NCI-H1930 (cell line): ENCODE measurements at places on chromosomes 6 and 20.

DNA sequence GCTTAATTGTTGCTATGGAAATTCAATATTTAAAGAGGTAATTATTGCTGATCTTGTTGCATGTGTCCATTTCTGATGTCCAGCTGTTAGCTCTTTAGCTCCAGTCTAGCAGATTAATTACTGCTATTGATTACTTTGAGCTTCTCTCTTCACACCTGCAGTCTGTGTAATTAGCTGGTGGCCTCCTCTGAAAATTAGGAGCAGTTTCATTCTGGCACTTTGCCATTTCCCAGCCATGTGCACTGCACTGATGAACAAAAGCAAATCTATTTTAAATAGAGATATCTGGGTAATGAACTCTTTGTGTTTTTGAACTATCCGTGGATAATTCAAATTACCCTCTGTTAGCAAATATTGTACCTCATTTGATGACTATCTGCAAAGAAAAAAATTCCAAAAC lies 275.9 kb downstream of the RNF144B start:
- DNase-seq: peak; percentile 72

- peak; percentile 38 for DNase-seq
Observed at GRCh38 chr6:19538096-19538495, 299.1 kb upstream of the ID4 start.

GRCh38 chr6:157229132-157229618 lies 94.1 kb downstream of the TMEM242 start:
- DNase-seq: peak; percentile 44

- DNase-seq: no peak
Observed at GRCh38 chr6:156852147-156852857, 75.1 kb downstream of the ARID1B start.

GRCh38 chr6:31094389-31094881 lies 17.9 kb downstream of the C6orf15 start:
- no peak for DNase-seq

DNA sequence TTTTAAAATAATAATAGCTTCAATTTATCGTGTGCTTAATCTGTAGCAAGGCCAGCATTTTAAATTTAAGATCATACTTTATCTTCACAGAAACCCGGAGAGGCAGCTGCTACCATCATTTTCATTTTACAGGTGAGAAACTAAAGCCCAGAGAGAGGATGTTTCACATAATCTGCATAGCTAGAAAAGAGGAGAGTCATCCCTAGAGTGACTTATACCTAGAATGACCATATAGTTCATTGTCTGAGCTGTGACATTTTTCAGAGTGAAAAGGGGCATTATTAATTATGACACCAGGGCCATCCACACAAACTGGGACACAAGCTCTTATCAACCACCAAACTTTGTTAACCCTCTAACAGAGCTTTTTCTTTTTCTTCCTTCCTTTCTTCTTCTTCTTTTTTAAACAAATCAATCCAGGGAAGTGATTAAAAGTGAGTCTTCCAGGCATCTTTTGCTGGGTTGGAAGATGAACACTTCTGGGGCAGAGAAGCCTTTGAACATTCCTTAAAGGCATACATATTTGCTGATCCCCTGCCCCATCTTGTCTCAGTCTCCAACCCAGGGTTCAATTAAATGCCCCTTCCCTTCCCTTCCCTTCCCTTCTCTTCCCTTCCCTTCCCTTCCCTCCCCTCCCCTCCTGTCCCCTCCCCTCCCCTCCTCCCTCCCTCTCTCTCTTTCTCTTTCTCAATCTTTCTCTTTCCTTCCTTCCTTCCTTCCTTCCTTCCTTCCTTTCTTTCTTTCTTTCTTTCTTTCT lies 272.5 kb upstream of the JAG1 start:
- DNase-seq: no peak

GRCh38 chr20:22556565-22557056 lies 27.8 kb downstream of the FOXA2 start:
- DNase-seq: no peak

- no peak for DNase-seq
Observed at GRCh38 chr6:129544892-129545612, 164.9 kb downstream of the ARHGAP18 start.

DNA sequence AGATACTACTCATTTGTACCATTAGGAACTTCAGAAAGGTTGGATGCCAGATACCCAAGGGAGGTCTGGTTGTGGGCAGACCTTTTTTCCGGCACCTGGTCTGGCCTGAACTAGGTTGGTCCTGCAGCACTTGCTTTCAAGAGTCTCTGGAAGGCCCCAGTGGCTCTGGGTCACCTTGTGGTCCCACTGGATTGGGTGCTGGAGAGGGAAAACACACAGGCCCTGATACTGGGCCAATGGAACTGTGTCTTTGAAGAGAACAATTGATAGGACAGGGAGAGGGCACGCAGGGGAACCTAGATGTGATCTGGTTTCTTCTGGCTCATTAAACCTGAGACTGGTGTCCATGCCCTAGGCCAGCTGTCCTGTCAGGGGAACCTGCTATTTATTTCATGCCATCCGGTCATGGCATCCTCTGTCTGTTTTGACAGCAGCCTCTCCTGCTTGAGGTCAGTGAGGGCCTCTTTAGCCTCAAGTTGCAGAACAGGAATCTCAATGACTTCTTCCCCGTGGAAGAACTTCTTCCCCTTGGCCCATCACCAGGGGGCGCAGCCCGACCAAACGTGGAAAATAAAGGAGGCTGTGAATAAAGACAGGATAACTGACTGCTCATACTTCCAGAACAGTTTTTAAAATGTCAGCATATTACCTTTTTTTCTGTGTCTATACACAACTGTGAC lies 25.0 kb downstream of the TAF8 start:
- DNase-seq: peak; percentile 53

DNA sequence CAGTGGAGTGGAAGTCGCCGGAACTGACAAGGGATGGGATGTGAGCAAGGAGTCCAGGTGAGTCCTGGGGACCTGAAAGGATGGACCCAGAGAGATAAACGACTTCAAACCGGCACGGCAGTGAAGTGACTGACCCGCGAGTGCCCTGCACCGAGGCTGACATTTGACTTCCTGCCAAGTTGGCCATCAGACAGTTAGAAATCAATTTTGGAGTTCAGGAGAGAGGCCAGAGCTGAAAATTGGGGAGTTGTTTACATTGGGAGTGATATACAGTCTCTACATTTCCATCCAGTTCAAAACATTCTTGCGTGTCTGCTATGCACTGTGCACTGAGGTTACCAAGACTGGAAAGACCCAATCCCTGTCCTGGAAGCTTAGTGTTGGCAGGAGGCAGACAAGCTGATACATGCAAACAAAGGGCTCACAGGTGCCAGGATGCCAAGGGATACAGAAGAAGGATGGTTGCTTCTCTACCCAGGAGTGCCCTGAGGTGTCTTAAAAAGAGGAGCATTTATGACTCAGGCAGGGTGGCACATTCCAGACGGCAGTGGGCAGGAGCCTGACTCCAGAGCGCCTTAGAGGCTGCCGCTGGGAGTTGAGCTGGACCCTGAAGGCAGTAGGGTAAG lies 186.6 kb downstream of the MTHFD1L start:
- no peak for DNase-seq

DNA sequence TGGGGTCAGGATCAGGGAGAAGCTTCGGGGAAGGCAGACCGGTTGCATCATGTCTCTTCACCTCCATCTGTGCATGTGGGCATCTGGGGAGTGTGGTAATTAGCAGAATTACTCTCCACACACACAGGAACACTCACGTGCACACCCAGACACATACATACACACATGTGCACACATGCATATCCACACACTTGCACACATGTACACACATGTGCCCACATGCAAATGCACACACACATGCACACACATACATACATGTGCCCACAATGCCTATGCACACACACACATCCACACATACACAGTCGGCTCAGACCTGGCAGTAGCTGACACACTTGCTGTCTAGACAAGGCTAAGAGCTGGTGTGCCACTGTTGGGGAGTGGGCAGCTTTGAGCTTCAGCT lies 212.3 kb upstream of the PMEPA1 start:
- DNase-seq: no peak

- DNase-seq: no peak
Observed at GRCh38 chr6:114713690-114714089, 370.9 kb upstream of the HS3ST5 start.

DNA sequence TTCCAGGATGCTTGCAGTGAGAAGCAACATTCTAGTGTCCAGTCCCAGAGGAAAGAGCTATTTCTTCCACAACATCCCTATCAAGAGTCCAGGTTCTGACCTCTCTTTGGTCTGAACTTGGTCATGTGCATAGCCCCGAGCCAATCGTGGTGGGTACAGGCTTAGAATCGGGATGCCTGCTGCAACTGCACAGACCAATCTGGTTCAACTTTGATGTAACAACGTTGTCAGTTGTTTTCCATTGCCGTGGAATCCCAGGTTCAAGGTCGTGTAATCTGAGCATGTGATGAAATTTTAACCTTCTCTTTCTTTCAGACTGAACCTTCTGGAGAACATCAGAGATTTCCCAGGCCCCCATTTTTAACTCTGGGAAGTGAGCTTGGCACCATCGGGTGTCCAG lies 130.5 kb downstream of the ANKRD60 start:
- DNase-seq: no peak

GRCh38 chr6:147156799-147157382 lies 47.3 kb upstream of the STXBP5 start:
- DNase-seq: no peak

- DNase-seq: no peak
Observed at GRCh38 chr20:20331817-20332216, 36.1 kb upstream of the INSM1 start.
